T-helper 22 cell (primary cell): ENCODE measurements at places on chromosomes 5 and 9.

- no peak for DNase-seq
These were observed 52.1 kb downstream of the AQP7 start for GRCh38 chr9:33350310-33350709.

DNA sequence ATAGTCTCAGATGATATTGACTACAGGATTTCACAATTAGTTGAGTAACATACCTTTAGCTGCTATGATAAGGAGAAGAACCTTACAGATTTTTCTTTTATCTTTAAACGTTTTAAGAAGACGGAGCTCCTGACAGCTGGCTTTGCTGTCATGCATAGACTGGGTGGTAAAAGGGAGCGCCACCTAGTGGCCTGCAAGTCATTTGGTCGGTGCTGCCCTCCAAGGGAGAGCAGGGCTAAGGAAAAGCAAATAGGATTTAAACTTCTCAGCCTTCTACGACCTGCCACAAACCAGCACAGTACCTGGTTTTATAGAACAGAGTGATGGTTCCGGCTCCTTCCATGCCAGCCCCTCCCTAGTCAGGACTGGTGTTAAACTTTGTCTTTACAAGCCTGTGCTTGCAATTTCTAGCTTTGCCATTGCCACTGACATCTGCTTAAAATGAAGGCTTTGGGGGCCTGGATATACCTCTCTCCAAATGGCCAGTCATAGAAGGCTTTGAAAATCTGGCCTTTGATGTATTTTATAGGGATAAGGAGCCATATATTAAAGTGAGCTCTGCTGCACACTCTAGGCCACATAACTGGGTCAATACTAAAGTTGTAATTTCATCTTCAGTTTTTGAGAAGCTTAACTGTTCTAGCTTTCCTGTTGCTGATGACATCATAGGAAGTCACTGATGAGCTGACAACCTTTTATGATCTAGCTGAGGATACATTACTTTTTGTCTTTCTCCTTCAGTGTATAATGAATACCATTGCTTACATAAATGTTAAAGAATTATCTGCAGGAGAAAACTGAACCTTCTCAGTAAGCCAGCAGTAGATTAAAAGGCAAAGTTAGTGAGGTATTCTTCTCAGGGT lies 31.1 kb upstream of the ADAMTSL1 start:
- DNase-seq: no peak

DNA sequence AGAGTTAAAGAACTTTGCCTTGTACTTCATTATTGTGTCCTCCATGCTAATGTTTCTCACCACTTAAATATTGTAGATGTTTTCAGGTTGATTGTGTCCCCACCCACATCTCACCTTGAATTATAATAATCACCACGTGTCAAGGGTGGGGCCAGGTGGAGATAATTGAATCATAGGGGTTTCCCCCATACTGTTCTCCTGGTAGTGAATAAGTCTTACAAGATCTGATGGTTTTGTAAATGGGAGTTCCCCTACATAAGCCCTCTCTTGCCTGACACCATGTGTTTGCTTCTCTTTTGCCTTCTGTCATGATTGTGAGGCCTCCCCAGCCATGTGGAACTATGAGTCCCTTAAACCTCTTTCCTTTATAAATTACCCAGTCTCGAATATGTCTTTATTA lies 248.3 kb downstream of the FBXL7 start:
- DNase-seq: no peak

- DNase-seq: no peak
These were observed 50.4 kb downstream of the TRIO start for GRCh38 chr5:14193496-14193895.

DNA sequence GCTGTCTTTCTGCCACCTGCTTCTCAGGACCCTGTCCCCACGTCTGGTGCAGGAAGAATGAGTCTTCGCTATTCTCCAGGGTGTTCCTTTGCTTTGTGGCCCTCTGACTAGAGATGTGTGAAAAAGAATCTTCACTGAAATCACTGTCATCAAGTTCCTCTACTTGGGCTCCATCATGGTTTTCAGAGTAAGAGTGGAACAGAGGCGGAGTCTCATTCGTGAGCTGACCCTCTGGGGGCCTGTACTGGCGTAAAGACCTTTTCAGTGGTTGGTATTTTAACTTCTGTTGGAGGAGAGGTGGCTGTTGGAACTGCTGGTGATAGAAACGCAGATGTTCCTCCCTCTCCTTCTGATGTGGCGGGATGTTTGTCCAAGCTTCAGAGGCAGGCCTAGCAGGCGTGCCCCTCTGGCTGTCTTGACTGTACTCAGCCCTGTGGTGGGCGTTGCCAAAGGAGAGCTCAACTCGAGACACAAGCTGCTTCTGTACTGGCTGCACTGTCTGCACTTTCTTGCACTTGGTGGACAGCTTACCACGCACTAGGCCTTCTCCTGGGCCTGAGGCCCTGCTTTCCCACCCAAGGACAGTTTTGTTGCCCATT lies 72.0 kb downstream of the KIF24 start:
- no peak for DNase-seq

- no peak for DNase-seq
These were observed 8.4 kb upstream of the IL6ST start for GRCh38 chr5:56003179-56003578.

DNA sequence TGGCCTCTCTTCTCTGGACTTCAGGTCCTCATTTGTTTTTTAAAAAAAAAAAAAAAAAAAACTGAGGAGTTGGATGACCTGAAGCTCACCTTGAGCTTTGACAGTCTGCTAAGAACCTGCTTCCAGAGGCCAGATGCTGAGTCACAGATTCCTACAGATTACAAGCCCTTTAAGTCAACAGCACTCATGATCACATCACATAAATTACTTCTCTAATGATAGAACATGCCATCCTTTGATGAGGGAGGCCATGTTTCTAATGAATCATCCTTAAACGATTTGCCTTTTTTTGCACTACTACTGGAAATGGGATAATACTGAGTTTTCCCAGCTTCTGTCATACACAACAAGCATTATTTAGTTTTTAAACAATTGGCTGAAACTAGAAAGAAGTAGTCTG lies 34.2 kb upstream of the MYOT start:
- no peak for DNase-seq

- DNase-seq: no peak
These were observed 446.5 kb downstream of the GABRG2 start for GRCh38 chr5:162514116-162514515.

- DNase-seq: no peak
These were observed 179.2 kb downstream of the FBN2 start for GRCh38 chr5:128358826-128359225.

GRCh38 chr5:79241535-79241979 lies 5.6 kb downstream of the JMY start:
- no peak for DNase-seq

DNA sequence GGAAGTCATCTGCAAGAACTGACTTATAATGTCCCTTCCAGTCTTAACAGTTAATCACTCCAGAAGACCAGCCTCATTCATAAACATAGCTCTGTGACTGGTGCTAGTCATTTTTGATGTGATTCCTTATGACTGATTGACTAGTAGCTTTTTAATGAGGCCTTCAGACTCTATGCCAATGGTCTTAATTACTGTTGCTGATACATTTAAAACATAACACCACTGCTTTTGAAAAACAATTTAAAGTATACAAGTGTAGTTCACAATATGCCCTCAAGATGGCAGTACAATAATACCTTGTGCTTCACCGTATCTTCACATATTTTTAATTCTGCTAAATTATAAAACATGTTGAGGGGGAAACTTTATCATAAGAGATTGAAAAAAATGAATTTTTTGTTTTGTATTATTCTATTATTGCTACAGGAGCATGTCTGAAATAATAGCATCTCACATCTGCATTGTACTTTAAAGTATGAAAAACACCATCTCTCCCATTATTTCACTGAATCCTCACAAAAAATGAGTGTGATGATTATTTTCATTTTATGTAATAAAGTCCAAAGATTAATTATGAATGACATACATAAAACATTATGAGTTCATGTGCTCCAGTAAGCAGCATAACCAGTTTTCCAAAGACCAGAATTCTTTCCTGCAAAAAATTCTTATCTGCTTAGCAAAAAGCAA lies 55.2 kb upstream of the SHISAL2B start:
- no peak for DNase-seq

GRCh38 chr5:90440644-90441043 lies 31.1 kb upstream of the CETN3 start:
- DNase-seq: no peak

DNA sequence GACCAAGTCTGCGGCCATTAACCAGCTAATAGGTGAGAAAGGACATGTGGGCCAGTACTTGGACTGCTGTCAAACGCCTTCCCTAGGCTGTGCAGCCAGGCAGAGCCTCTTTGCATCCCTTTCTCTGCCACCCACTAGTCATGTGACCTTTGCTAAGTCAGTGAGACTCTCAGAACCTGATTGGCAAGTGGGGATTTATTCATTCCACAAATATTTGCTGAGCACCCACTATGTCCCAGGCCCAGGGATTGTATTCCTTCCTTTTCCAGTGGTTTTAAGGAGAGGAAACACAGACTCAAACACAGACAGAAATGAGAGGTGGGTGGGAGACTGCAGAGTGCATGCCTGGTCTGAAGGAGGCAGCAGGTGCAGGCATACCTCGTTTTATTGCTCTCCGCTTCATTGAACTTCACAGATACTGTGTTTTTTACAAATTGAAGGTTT lies 71.6 kb upstream of the GALNT10 start:
- DNase-seq: no peak

- no peak for DNase-seq
These were observed 26.0 kb downstream of the NUTM2F start for GRCh38 chr9:94302426-94302825.

GRCh38 chr9:14270358-14271092 lies 43.4 kb downstream of the NFIB start:
- DNase-seq: no peak

DNA sequence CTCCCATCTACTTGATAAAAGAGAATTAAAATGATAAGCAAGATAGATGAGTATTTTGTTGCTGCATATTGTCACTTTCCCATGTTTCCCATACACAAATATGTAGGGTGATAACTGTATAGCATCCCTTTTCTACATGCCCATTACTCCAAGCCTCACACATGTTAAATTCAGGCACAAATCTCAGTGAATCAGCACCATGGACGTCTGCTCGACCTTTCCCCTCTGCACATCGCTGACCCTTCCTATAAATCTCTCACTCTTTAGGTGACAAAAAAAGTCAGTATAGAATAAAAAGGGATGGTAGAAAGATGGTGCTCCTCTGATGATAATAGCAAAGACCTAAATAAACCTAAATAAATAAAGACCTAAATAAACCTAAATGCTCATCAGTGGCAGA lies 1097.7 kb upstream of the C9orf72 start:
- no peak for DNase-seq

- no peak for DNase-seq
These were observed 928 bp upstream of the PCDHGC4 start for GRCh38 chr5:141483902-141484301.

- no peak for DNase-seq
These were observed 29.8 kb upstream of the CLPTM1L start for GRCh38 chr5:1374679-1375055.

GRCh38 chr5:122163121-122164069 lies 34.0 kb downstream of the ZNF474 start:
- no peak for DNase-seq

GRCh38 chr5:113068559-113068958 lies 92.0 kb downstream of the DCP2 start:
- no peak for DNase-seq

- DNase-seq: no peak
These were observed 58.3 kb downstream of the HMGCR start for GRCh38 chr5:75395277-75395676.

GRCh38 chr9:89366711-89367110 lies 48.4 kb downstream of the SECISBP2 start:
- DNase-seq: no peak

- DNase-seq: no peak
These were observed 169.1 kb upstream of the CLINT1 start for GRCh38 chr5:158027806-158028775.

DNA sequence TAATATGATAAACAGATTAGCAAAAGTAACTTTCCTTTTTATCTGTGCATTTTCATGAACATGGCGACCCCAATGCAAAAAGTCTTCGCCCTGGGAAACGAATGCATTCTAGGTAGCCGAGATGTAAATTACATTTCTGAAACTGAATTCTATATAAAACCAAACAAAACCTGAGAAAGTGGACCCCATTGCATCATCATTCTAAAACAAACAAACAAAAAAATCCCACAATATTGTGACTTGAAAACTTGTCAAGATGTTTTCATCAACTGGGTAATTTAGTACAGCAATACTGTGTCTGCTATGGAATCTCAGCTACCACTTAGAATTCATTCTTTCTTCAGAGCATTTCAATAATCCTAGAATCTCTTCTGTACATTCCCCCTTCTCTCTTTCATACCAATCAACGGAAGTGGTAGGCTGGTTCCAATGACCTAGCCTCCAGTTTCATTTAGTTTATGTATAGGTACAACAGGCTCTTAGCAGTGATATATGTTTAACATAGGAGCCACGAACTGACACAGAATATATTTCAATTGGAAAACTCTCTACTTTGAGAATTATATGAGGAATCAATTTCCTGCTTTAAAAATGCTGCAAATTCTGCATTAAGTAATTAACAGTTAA lies 85.6 kb downstream of the FBXW11 start:
- no peak for DNase-seq

GRCh38 chr9:91837981-91838731 lies 111.9 kb downstream of the ROR2 start:
- no peak for DNase-seq

- DNase-seq: no peak
These were observed 166.1 kb upstream of the CCDC152 start for GRCh38 chr5:42590566-42590965.

DNA sequence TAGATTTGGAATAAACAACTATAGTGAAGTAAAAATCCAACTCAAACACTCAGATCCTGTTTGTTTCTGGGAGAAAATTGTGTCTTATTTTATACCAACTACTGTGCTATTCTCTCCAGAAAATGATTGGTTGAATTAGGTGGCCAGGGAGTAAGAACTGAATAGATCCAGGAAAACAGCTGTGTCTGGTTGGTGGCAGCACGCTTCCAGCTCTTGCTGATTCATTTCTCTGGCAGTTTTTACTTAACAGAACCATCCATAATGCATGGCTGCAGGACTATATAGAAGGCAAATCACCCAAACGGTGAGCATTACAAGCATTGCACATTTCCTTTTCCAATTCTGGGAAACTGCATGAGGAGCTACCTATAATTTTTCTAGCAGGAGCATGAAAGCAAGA lies 29.5 kb downstream of the DMAC1 start:
- DNase-seq: no peak

DNA sequence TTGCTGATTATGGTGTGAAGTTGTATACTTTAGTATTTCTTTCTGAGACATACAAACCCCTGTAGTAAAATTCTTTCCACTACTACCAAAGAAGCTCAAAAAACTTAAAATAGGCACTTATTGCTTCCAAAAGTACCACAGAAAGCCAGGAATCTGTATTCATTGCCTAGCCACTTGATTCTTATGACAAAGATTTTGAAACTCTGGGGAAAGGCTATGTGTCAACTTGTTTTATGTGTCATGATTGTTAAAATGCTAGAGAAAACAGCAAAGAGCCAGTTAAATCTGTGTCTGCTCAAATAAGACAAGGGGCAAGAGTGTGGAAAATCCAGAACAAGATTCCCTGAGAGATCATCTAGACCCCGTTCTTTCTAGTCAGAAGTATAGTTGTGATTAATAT lies 6.0 kb downstream of the KIF2A start:
- DNase-seq: no peak
